ENCODE measurements at places on chromosomes 12 and 14.

- DNase-seq, result no peak
These were observed 738.9 kb upstream of the USP15 start for GRCh38 chr12:61521258-61521657.

DNA sequence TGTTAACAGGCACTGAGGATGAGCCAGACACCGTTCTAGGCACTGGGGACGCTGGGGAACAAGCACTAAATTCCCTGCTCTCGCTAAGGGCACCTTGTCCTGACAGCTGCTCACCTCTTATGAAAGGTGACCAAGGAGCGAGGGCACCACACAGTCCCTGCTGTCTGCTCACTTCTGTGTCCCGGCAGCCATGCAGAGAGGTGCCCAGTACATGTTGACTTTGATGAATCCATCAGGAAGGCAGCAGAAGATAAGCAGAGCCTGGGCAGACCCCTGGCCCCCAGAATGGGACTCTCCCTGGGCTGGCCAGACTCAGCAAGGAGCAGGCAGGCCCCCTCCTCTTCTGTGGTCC, 14.1 kb downstream of the C14orf132 start:
- DNase-seq, result no peak

- DNase-seq, result no peak
These were observed 39.8 kb upstream of the CRACR2A start for GRCh38 chr12:3792623-3793288.

DNA sequence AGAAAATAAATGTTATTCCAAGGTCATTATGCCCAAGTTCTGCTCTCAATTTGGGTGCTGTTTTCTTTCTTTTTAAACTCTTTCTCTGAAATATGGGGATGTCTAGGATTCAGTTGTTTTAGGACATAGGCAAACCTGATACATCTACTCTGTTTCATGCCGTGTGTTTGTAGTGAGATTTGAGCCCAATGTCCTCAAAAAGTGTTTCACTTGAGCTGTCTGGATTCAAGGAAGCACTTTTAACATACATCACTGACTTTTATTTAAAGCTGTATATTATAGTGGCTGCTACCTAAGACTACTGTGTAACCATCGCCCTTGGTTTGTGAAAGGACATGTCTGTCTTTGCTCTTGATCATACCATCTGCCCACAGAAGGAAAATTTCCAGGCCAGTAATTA, 709.3 kb upstream of the STXBP6 start:
- DNase-seq, result no peak

- DNase-seq, result no peak
These were observed 19.3 kb downstream of the DAO start for GRCh38 chr12:108899145-108899544.

GRCh38 chr12:130331146-130331545, 6.5 kb upstream of the PIWIL1 start:
- no peak for DNase-seq

DNA sequence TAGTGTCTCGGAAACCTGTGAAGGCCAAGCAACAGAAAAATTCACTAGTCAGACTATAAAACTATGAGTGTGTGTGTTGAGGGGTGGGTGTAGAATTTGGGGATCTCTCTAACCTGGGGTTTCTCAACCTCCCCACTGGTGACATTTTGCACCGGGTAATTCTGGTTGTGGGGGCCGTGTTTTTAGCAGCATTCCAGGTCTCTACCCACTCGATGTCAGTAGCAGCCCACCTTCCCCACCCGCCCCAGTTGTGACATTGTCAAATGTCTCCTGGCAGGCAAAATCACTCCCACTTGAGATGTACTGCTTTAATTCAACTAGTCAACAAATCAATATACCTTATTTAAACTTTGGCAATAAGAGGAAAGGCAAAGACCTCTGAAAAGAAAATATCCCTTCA, 4.1 kb downstream of the GCN1 start:
- DNase-seq, result no peak

- DNase-seq, result no peak
These were observed 8.7 kb downstream of the NOC4L start for GRCh38 chr12:132152953-132153352.

GRCh38 chr12:66302827-66303169, 505 bp downstream of the HELB start:
- DNase-seq, result no peak

DNA sequence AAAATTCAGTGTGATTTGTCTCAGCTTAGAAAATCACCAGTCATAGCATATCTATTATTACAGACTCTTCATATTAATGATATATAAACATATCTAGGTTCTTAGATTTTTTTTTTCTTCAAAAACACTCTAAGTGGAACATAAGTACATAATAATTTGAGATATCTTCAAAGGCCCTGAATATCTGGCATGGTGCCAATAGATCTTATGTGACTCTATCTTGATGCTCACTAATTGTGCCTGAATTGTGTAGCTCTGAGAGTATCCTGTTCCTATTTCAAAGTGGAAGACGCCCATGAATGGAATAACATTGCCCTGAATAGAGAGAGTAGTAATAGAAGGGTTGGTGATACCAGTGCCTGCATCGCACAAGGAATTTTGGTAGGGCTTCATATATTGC, 1312.7 kb upstream of the USP15 start:
- DNase-seq, result no peak

DNA sequence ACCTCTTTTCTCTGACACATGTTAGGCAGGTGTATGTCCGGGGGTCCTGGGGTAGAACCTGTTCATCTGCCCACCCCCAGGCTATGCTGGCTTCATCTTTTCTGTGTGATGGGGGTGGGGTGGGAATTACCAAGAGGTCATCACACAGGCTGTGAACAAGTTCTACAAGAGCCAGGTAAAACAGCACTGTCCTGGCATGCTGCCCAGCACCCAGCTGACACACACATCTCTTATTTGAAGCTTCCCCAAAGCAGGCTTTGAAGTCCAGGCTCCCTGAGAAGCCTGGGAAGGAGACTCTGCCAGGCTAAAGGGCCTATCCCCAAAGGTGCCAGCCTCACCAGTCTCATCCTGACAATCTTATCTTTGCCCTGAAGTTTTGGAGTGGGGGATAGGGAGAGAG, 141.1 kb downstream of the ALG10 start:
- DNase-seq, result no peak

GRCh38 chr14:82180139-82180538, 646.5 kb upstream of the SEL1L start:
- DNase-seq, result no peak

- DNase-seq, result no peak
These were observed 281.1 kb downstream of the ERC1 start for GRCh38 chr12:1272142-1272541.

DNA sequence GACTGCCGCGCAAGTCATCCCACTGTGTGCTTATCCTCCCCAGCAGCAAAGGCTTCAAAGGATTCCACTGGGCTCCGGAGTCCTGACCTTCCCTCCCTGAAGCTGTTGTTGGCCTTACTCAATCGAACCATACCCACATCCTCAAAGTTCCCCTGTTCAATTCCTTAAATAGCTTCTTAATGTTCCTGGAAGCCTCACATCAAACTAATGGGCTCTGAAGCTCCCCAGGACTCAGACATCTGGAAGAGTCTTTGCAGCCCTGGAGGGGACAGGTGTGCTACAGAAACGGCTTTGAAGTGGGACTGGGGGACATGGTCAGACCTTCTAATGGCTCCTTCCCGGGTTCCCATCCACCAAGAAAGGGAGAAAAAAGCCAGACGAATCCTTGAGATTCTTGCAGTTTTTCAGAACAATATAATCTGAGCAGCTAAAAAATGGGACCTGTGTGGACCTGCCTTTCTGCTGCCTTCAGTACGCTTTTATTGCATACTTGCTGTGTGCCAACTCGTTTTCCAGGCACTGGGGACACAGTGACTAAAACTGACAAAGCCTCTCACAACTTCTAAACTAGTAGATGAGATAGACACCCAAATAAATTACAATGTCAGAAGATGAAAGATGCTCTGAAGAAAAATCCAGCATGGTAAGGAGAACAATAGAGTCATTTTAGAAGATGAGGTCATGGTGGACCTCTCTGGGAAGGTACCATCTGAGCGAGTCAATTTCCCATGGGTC, 204.5 kb downstream of the MON2 start:
- DNase-seq, result no peak

GRCh38 chr12:60704171-60704914, 1108.5 kb downstream of the SLC16A7 start:
- no peak for DNase-seq

DNA sequence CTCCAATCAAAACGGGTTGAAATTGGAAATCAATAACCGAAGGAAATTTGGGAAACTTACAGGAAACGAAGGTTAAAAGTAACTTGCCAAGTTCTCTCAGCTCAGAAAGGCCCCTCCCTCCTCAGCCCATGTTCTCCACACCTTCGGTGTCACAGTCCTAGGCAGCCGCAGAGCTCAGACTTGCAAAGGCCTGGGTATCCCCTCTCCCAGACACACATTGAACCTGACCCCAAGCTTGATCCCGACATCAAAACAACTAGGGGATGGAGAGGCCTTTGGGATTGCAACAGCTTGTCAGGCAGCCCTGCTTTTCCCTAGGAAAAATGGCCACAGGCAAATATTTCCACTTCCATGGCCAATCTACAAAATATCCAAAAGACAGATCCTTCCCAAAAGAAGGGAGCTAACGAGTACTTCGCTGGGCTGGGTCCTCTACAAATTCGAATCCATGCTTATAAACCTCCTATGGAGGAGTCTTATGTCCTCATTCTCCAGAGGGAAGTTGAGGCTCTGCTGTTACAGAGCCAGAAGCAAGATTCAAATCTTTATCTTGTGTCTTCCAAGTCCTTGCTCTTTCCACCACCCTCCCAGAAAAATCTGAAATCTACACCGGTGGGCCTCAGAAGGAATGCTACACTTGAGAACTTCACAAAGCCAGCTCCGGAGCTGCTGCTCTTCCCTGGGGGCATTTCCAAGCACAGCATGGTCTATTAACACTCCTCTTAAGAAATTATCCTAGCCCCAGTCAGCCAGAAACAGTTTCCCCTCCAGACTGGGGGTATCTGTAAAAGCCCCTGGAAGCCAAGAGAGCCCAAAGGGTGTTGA, 35.7 kb upstream of the PNMA1 start:
- no peak for DNase-seq
